ENCODE measurements at places on chromosomes 5 and 9.

DNA sequence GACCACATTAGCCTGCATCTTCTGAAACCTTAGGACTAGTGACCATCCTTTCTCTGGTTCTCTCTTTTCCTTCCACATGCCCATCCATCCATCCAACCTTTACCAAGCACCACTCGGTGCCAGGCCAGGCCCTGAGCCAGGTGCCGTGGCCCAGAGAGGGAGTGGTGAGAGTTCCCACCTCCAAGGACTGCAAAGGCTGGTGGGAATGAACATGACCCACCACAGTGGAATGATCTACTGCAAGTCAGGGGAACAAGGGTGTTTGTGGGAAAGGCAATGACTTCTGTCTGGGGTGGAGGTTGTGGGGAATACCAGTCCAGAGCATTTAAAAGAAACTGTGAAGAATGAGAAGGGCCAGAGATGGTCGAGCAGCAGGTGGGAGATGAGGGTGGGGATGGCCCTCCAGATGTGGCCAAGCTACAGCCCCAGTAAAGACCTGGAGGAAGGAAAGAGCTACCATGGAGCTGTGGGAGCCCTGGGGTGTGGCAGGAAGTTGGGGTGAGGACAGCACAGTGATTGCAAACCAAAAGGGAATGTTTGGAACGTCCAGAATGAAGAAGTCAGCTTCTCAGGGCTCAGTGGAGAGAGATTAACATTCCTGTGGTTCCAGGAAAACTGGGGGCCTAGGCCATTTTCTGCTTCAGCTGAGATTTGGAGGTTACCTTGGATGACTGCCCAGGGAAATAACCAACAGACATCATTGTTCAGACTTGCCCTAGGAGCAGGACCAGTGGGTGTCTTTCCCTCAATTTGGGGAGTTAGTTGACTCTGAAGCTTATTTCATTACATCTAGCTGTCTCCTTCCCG lies 30.7 kb upstream of the CORO2A start:
- no peak for DNase-seq

GRCh38 chr9:88216126-88216995 lies 78.1 kb upstream of the SPATA31C2 start:
- no peak for DNase-seq

- DNase-seq, result no peak
Measured at GRCh38 chr5:78753093-78753531, 104.5 kb upstream of the LHFPL2 start.

DNA sequence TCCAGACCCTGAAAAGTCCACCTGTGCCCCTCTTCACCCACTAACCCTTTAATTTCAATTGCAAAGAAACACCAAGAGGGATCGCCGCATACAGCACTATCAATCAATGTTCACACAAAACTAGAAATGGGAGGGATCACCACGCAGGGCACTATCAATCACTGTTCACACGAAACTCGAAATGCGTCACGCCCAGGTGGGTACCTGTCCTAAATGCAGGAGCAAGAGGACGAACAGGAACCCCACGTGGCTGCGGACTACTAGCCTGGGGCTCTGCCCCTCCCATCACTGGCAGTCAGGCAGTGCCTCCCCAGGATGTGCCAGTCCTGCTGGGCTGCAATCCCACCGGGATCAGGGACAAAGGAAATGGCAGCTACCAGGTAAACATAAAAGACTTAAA lies 28.2 kb downstream of the RASGEF1C start:
- DNase-seq, result no peak

DNA sequence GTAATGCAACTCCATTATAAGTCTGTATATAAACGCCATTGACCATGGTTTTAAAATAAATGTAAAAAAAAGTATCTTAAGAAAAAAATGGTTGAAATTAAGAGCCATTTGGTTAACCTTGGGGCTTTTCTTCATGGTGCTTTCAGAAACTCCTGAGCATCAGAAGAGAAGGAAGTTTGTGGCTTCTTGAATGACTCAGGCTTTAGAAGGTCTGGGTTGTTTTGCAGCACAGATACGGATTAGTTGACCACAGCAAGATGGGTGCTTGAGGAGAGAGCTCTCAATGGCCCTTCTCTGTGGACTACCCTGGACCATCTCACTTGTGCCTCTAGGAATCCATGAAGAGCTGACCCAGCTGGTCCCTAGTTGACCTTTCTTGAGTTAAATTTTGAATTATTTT lies 189.5 kb downstream of the TMEM38B start:
- DNase-seq, result no peak

Data from ecto neural progenitor cell (in vitro differentiated cells).